Ureter (tissue), 1 donor: ENCODE measurements at places on chromosomes 3 and 15. TPM values are rescaled to one million over a fixed set of nuclear protein-coding genes. Genes with fewer than 3 reads are reported as not detected.

The PLD1 gene
- total RNA-seq: 43.7 TPM

The ARID3B gene
- total RNA-seq: 5.6 TPM

The RNU5B-1 gene
- total RNA-seq: not detected

The PP2D1 gene
- not detected for total RNA-seq

The CFAP100 gene
- total RNA-seq: not detected

The PCLAF gene
- total RNA-seq: 1.8 TPM

The HMG20A gene
- total RNA-seq: 58.4 TPM

The IQCF5 gene
- not detected for total RNA-seq

The GOLGA8S gene
- total RNA-seq: 0.65 TPM

The PLCH1 gene
- total RNA-seq: 7.8 TPM

The MESP1 gene
- 0.29 TPM for total RNA-seq

The A4GNT gene
- total RNA-seq: not detected

The SEC11A gene
- 130 TPM for total RNA-seq

The ARGFX gene
- total RNA-seq: not detected

The SLC30A4 gene
- total RNA-seq: 5.8 TPM

The FANCD2 gene
- total RNA-seq: 7.9 TPM

The PLXNA1 gene
- 43.0 TPM for total RNA-seq

The TNK2 gene
- total RNA-seq: 97.6 TPM

The CASR gene
- 0.08 TPM for total RNA-seq

The PLEKHO2 gene
- total RNA-seq: 33.3 TPM
